ENCODE measurements at places on chromosomes 2 and 18. TPM values are rescaled to one million over a fixed set of nuclear protein-coding genes. Genes with fewer than 3 reads are reported as not detected.

TFPI gene
- total RNA-seq, result not detected

DNA sequence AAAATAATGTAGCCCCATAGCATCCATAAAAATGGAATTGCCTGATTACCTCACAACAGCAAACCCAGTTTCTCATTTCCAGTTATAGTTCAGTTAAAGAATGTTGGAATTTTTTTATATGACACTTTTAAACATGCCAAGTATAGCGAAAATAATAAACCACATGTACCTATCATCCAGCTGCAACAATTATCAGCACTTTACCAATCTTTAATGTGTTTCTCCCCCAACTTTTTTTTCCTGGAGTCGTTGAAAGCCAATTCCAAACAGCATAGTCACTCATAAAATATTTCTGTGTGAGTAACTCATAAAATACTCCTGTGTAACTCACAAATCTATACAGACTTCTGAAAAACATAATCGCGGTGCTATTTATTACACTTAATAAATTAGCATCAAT is 38.1 kb downstream of the SMAD4 start:
- DNase-seq, result no peak

OR6B2 gene
- not detected for total RNA-seq

DNA sequence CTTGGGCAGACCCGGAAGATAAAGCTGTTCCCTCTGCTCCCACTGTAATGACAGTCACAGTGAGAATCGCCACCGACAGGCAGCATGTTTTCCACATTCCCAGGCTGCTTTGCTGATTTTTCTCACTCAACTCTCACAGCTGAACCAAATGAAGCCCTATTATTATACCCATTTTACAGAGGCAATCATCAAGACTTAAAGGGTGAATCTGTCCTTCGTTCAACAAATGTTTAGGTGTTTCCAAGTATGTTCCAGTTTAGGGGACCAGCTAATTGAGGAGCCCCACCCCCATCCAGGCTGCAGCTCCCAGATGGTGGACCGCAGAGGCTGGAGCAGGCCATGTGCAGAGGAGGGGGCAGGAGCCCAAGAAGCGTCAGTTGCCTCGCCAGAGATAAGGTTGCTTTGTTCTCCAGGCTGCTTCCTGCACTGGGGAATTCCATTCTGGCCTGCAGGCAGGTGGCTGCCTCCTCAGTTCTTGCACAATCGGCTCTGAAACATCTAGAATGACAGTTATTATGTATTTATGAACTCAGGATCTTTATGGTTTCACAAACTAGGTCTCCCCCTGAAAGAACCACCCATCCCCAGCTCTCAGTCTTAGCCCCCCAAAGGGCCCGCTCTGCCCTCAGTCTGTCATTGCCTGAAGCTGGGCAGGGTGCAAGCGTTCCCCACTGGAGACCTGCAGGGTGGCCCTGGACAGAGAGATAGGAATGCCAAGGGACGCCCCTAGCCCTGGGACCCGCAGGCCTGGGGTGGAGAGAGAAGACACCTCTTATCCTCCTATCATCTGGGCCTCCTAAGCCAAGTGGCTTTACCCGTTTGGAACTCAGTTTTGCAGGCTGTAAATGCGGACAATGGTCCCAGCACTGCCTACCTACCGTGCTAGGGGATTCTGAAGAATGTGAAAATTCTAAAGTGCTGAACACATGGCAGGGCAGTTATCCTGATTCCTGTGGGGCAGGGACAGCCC is 49.1 kb upstream of the MYCN start:
- DNase-seq, result no peak

GRCh38 chr2:158934170-158934569 is 34.3 kb upstream of the TANC1 start:
- DNase-seq, result no peak

RAMP1 gene
- total RNA-seq, result 0.63 TPM

DNA sequence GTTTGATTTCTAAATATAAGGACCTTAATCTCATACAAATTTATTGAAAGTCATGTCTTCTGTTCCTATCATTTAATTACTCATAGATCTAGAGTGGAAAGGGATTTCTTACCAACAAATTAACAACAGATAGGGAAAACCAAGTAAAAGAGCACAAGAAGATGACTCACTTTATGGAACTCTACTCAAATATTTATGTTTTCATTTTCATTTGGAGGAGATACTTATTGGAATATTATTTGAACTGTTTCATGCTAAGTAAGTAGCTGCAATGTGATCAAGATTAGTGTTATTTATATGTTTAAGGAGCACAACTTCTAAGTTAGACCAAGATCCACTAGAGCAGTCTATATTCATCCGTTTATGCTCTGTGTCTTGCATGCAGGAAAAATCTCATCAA is 1.3 kb downstream of the NT5C1B start:
- DNase-seq, result no peak

- DNase-seq, result no peak
Observed at GRCh38 chr2:218298314-218298875, 6.1 kb upstream of the TMBIM1 start.

- DNase-seq, result no peak
Observed at GRCh38 chr2:1656326-1656960, 87.9 kb downstream of the PXDN start.

- no peak for DNase-seq
Observed at GRCh38 chr18:60894254-60894945, 438.8 kb upstream of the CDH20 start.

DNA sequence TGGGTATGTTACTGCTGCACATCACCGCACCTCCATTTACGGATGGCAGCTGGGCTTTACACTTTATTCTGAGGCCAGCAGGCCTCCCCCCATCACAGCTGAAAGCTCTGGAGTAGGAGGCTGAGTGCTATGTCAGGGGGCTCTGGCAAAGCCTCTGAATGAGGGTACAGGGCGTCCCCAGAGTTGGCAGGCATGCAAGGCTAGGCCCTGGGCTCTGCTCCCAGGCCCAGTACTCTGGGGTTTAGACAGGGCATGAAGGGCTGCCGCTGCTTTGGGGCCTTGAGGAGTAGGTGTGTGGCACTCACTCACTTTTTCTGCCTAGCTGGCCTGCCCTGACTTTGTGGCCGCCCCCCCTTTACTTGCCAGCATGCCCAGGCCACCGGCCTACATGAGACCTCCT is 90.8 kb downstream of the WDSUB1 start:
- no peak for DNase-seq

EGR4 gene
- 0.55 TPM for total RNA-seq

MBD1 gene
- 99.2 TPM for total RNA-seq

DNA sequence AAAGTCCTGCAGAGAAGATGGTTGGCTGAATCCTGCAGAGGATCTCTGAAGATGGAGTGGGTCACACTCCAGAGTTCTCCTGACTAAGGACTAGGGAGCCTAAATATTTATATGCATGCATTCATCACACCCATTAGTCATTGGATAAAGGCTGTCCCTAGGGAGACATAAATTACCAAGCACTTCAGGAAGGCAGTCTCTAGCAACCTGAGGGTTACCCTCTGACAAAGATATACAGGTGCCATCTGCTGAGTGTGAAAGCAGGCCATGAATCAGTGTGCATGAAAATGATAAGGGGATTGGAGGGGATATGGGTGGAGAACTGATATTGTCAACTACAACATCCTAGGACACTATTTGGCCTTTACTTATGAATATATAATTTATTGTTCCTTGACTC is 294.8 kb upstream of the DDX18 start:
- no peak for DNase-seq

NEU4 gene
- total RNA-seq, result not detected

ALPI gene
- not detected for total RNA-seq

- DNase-seq, result no peak
Observed at GRCh38 chr2:205139822-205140463, 542.4 kb upstream of the NRP2 start.

DNA sequence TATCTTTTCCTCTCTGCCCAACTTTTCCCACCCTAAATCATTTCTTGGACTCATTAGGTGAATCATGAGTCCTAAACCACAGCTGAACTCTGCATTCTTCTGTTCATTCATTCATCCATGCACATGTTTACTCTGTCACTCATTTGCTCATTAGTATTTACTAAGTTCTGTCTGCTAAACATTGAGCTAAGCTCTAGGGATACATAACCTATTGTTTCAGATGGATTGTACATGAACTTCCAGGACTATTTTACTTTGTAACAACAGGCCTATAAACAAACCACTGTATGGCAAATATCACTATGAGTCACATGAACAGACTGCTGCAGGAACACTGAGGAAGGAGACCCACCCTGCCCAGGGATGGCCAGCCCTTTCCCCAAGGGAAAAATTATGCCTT is 14.6 kb upstream of the DYNC2LI1 start:
- no peak for DNase-seq

DNA sequence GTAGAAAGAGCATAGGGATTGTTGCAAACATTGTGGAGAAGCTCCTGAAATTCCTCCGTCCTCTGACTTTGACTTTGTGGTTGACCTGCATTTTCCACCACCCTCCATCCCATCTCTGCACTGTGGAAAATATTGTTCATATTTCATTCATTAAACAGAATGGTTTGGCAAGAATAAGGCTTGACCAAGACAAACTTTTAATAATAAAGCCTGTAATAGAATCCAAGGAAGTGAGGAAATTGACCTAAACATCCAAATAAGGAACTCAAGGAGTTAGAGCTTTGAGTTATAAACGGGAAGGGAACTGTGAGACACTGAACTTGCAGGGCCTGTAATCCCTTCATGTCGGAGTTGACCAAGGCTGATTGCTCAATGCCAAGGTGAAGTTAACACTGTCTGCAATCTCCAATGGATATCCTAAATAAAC is 115.2 kb downstream of the GFPT1 start:
- DNase-seq, result no peak

RNF103 gene
- 14.6 TPM for total RNA-seq

PLGLB1 gene
- total RNA-seq, result 4.4 TPM

GRCh38 chr18:3321133-3321812 is 59.3 kb downstream of the MYL12B start:
- no peak for DNase-seq

GRCh38 chr18:58915006-58915799 is 50.5 kb downstream of the ZNF532 start:
- DNase-seq, result no peak

REG3A gene
- total RNA-seq, result not detected

DNA sequence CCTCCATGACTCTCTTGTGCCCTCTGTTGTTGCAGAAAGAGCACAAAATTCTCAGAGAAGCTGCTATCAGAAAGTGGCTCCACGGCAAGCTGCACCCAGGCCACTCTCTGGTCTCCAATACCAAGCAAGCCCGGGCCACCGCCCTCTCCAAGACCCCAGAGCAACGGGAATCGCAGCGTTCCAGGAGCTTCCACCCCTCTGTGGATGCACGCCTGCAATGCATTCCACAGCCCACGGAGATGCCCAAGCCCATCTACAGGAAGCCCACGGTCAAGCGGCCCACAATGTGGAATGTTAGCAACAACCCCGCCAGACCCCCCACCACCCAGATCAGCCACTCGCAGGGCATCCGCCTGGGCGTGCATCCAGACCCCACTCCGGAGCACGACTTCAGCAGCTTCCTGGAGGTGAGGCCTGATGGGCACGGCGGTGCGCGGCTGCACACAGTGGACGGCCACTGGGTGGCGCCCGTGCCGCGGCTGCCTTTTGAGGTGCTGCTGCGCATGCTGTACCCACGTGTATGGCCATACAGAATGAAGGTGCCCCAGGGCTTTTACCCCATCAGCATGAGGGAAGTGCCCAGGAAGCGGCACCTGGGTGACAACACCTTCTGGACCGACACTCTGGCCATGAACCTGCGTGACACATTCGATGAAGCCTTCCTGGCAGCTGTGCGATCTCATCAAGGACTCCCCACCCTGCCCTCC is 6.3 kb downstream of the ANKRD53 start:
- peak; percentile 72 for DNase-seq

GRCh38 chr2:176637142-176637485 is 367.9 kb downstream of the MTX2 start:
- no peak for DNase-seq

RUFY4 gene
- not detected for total RNA-seq

GRCh38 chr2:199100326-199101110 is 357.2 kb downstream of the SATB2 start:
- DNase-seq, result no peak

DNA sequence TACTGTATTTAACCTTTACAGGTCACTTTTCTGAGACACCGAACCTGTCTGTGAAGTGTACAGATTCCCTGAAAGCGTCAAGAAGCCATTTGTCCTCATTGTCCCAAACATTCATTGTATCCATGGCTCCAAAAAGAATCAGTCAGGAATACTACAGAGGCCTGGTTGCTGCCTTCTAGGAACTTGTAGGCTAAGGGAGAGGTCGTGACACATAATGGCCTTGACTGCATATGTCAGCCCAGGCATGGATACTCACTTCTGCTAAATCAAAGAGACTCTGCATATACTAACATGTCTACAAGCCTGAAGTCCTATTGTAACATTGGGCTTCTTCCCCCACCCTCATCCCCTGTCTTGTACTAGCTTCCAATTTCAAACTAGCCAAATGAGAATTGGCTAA is 40.2 kb downstream of the ONECUT2 start:
- DNase-seq, result no peak

- DNase-seq, result no peak
Observed at GRCh38 chr18:31587529-31587928, 4.1 kb upstream of the TTR start.

DNA sequence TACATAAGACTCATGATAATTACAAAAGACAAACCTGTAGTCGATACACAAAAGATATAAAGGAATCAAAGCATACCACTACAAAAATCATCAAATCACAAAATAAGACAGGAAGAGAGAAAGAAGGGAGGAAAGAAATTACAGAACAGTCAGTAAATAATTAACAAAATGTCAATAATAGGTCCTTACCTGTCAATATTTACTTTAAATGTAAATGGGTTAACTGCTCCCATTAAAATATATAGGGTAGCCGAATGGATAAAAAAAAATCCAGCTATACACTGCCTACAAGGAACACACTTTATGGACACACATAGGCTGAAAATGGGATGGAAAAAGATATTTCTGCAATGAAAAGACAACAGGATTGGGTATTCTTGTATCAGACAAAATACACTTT is 163.7 kb downstream of the PIEZO2 start:
- DNase-seq, result no peak

- DNase-seq, result no peak
Observed at GRCh38 chr18:58009166-58009565, 34.9 kb upstream of the NEDD4L start.

SGPP2 gene
- total RNA-seq, result 6.5 TPM

- no peak for DNase-seq
Observed at GRCh38 chr2:213265679-213266078, 18.6 kb upstream of the SPAG16 start.

DNA sequence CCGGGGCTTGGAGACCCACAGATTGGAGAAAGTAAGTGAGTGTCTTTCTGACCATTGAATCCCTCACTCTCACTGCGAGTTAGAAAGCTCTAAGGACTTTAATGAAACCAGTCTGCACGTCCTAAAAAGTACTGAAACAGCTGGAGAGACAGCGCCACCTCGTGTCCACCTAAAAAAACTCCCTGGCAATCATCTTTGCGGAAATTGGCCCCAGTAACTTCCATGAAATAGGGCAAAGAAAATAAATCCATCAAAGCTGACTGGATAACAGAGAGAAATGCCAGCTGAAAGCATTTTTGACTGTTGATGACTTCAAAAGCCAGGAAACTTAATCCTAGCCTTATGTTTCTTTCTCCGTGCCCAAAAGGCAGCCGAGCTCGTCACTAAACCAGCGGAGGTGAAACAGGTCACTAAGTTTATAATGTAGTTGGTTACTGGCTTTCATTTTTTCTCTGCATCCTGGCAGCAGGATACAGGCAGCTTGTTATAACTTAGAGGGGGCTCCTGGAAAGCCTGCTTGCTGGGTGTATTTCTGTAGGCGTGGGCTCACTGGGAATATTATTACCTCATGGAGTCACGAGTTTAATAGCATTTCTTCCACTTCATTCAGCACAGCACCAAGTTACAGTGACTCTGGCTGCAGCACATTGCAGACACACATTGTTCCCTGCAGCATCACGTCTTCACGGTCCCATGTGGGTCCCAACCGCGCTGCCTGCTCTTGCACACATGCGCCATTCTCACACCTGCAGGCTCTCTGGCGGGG is 266.5 kb downstream of the HRH4 start:
- peak; percentile 29 for DNase-seq
